Cerebellar cortex (tissue), 1 donor: ENCODE measurements at places on chromosomes 12 and 14.

DNA sequence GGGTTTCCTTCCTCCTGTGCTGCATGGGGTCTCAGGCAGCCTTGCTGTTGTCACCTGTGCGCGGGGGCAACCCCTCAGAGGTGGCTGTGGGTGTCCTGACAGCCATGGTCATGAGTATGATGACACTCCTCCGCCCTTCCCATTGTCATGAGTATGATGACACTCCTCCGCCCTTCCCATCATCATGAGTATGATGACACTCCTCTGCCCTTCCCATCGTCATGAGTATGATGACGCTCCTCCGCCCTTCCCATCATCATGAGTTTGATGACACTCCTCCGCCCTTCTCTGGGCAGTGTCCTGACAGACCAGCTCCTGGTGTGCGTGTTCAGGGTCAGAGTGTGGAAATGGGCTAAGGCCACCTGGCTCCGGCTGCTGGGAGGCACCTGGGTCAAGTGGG is 40.0 kb downstream of the FBRSL1 start:
- DNase-seq = no peak

DNA sequence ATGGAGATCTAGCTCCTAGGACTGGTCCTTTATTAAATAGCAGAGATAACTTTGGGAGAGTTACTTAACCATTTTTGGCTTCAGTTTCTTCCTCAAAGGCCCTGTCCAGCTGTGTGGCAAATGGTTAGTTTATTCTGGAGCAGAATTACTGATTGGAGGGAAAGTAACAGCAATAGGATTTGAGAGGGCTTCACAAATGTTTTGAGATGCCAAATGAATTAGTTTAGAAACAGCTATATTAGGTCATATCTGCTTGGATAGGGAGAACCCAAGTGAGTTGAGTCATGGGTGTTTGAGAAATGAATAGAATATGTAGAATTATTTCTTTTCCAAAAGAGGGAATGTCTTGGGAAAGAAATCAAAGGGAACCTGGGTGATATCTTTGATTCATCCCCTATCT is 17.5 kb downstream of the RASSF3 start:
- DNase-seq = no peak

DNA sequence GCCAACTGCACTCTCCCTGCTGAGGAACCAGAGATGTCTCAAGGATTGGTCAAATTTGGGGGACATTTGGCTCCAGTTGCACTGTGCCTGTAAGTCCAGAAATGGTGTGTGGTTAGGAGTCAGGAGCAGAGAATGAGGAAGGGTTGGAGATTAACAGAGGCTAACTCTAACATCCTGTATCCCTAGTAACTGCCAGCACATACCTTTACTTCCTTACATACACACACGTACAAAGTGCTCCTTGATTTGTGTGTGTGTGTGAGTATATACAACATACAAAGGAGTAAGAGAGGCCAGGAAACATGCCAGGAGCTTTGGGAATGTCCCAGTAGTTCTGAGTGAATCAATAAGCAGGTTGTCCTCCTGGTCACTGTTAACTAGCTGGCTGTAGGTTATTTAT is 39.8 kb upstream of the NRXN3 start:
- DNase-seq = no peak

- peak; percentile 57 for DNase-seq
These were observed 96.9 kb upstream of the FGD4 start for GRCh38 chr12:32302218-32303173.

GRCh38 chr14:23285530-23286019 is 357 bp downstream of the HOMEZ start:
- peak; percentile 26 for DNase-seq

DNA sequence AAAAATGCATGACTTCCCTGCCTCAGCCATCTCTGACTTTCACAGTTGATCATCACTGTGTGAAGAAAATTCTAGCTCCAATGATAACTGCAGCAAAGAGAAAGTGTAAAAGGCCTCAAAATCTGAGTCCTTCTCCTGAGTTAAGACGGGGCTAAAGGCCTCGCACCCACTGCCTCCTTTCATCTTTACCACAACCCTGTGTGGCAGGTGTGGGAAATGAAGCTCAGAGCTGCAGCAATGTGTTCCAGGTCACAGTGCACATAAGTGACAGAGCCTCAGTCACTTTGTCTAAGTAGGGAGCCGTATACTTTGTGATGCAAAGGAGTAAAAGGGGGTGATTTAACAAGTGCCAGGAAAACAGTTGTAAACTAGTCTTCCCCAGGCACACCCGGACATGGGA is 144.7 kb upstream of the TMCC3 start:
- DNase-seq = no peak

- no peak for DNase-seq
These were observed 2.2 kb downstream of the IFNG start for GRCh38 chr12:68157380-68157779.

GRCh38 chr12:3417113-3417512 is 73.9 kb upstream of the PRMT8 start:
- no peak for DNase-seq

- no peak for DNase-seq
These were observed 242.5 kb downstream of the ZFP36L1 start for GRCh38 chr14:68550338-68550715.

GRCh38 chr14:66606826-66607225 is 98.9 kb downstream of the GPHN start:
- no peak for DNase-seq

GRCh38 chr12:113221181-113221996 is at the start of gene TPCN1:
Gene TPCN1, plus strand, starts transcription at chr12:113221464. Its CDS starts 5,389 bp downstream, at chr12:113226853.
- peak; percentile 100 for DNase-seq

DNA sequence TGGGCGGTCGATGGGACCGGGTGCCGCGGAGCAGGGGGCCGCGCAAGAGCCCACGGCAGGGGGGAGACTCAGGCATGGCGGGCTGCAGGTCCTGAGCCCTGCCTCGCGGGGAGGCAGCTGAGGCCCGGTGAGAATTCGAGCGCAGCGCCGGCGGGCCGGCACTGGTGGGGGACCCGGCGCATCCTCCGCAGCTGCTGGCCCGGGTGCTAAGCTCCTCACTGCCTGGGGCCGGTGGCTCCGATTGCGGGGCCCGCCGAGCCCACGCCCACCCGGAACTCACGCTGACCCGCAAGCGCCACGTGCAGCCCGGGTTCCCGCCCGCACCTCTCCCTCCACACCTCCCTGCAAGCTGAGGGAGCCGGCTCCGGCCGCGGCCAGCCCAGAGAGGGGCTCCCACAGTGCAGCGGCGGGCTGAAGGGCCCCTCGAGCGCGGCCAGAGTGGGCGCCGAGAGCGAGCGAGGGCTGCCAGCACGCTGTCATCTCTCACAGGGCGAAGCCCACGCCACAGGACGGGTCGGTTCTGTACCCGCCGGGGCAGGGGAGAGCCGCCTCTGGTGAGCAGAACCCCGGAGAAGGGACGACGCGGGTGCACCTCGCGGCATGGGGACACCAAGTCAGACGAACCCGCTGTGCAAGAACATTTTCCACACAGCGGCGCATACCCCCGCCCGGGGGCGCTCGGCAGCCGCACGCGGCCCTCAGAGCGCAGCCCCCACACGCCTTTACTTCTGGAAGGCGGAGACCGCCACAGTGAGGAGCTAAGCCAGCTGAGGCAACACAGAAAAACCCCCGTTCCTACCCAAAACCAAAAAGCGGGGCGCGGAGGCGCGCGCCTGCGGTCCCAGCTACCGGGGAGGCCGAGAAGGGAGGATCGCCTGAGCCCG is 1.2 kb upstream of the SIVA1 start:
- no peak for DNase-seq

- no peak for DNase-seq
These were observed 19.0 kb upstream of the NUDT14 start for GRCh38 chr14:105200074-105200473.

DNA sequence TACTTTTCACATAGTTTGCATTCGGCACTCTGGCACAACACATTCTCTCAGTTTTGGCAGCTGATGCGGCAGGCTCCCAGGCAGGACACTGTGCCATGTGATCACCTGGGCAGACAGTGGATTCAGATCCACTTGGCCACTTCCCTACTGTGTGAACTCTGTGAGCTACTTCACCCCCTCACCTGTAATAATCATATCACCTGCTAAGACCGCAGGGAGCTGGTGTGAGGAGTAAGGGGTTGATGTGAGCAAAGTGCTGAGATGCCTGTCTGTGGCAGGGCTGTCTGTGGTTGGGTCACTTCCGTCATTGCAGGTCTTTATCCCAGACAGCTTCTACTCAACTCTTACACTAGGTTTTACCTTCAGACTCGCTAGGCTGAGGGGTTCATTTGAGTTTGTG is 50.4 kb upstream of the AMN start:
- DNase-seq = peak; percentile 34

DNA sequence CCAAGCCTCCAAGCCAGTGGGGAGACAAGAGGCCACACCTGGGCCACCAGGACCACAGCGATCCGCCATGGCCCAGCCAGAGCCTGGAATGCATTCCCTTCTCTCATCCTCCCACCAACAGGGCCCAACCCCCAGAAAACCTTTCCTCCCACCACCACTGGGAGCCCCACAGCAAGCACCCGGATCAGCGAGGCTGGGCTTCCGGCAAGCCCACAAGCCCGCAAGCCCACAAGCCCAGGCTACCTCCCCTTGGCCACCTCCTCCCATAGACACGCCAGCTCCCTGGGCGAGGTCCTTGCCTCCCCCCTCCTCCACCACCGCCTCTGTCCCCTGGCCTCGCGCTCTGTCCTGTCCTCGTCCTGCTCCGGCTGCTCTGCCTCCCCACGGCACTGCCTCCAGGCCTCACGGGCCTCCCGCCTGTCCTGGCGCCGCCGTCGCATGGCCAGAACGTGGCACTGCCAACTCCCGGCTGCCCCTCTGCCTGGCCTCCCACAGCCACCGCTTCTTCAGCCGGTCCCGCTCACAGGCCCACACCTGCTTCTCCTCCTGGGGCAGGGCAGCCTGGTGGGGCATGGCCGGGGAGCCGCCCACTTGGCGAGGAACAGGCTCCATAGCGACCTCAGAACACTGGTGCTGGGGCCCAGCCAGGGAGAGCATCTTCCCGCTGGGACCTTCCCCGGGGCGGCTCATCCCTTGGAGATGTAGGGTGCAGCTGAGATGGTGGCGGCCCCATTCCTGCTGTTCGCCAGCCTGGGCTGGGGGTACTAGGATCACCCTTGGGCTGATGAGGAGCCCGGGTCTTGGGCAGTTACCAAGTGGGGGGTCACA is 5.6 kb downstream of the CDK2AP1 start:
- DNase-seq = no peak

DNA sequence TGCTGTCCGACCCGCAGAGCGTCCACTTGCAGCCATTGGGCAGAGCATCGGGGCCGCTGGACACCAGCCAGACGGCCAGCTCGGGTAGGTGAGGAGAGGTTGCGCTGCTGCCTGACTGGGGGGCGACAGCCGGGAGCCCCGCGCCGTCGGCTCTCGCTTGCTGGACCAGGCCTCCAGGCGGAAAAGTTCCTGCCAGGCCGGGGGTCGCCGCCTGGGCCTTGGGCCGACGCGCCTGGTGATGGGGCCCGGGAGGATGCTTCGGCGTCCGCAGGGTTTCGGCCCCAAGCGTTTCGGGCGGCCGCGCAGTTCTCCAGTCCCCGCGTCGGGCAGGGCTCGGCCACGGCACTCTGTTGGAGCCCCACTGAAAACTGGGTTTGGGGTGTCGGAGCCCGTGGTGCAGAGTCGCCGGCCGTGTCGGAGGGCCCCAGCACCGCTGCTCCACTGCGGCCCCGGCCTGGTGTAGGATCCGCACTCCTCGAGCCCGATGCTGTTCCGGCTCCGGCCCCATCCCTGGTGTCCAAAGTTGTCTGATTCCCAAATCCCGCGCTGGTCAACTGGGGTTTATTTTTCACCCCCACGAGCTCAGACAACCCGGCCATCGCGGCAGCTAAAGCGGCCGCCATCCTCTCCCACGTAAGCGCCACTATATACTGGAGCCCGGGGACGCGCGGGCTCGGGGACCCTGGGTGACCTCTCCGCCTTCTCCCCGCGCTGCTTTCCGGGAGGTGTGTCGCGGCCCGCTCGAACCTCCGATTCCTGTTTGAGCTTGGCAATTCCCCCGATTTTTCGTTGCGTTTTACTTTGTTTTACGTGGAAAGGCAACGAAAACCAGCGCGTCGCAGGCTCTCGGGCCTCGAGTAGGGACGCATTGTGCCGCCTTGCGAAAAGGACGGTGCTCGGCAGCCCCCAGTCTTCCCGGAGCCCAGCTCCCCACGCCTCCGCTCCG is 872 bp downstream of the VSX2 start:
- no peak for DNase-seq

DNA sequence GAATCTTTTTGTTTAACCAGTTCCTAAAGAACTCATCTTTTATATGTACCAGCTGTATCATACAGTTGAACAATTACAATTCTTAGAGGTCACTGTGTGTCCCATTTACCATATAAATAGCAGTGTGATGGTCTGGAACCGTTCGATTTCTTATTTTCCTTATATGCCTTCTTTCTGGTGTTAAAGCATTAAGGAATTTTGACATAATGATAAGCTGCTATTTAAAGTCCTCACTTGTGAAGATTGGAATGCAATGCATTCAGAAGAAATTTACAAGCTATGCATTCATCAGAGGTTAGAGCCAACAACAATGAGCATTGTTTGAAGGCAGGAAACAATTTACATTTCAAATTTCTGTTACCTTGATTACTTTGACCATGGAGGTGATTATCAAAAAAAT is 80.0 kb upstream of the PRICKLE1 start:
- no peak for DNase-seq

- DNase-seq = no peak
These were observed 2.3 kb downstream of the TMEM116 start for GRCh38 chr12:112010415-112011344.

- no peak for DNase-seq
These were observed 10.3 kb upstream of the PPP4R4 start for GRCh38 chr14:94163796-94164195.

- no peak for DNase-seq
These were observed 8.3 kb downstream of the IKZF4 start for GRCh38 chr12:56029166-56029519.

DNA sequence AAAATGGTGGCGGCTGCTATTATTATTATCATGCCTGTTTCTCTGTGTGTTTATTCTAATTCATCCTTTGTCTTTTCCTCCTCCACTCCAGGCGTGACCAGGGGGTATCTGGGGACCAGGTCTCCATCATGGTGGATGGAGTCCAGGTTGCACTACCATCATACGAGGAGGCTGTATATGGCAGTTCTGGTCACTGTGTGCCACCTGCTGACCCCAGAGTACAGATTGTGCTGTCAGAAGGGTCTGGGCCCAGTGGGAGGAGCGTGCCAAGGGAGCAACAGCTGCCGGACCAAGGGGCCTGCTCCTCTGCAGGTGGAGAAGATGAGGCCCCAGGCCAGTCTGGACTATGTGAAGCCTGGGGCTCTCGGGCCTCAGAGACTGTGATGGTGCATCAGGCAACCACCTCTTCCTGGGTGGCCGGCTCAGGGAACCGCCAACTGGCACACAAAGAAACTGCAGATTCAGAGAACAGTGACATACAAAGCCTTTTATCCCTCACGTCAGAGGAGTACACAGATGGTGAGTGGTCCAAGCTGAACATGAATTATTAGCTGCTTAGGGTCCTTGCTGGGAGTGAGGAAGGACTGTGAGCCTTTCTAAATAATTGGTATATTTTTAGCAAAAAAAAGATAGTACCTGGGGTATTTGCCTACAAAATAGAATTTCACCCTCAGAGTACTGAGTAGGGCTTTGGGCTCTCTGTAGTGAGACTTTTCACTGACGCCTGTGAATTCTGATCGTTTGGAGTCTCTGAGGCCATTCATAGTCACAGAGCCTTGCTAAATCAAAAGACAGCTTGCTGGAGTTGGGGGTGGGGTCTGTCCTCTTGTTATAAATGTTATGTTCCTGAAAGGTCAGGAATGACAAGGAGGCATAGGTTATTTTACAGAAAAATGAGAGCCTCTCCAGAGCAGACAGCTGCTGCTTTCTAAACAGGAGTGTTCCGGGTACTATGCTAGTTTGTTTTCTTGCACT is 58.1 kb upstream of the SRSF5 start:
- DNase-seq = no peak

GRCh38 chr14:39396448-39396847 is 35.8 kb downstream of the FBXO33 start:
- DNase-seq = no peak
